ENCODE measurements at places on chromosomes 6 and 20.

- no peak for DNase-seq
Observed at GRCh38 chr20:47784599-47785310, 526 bp downstream of the SULF2 start.

DNA sequence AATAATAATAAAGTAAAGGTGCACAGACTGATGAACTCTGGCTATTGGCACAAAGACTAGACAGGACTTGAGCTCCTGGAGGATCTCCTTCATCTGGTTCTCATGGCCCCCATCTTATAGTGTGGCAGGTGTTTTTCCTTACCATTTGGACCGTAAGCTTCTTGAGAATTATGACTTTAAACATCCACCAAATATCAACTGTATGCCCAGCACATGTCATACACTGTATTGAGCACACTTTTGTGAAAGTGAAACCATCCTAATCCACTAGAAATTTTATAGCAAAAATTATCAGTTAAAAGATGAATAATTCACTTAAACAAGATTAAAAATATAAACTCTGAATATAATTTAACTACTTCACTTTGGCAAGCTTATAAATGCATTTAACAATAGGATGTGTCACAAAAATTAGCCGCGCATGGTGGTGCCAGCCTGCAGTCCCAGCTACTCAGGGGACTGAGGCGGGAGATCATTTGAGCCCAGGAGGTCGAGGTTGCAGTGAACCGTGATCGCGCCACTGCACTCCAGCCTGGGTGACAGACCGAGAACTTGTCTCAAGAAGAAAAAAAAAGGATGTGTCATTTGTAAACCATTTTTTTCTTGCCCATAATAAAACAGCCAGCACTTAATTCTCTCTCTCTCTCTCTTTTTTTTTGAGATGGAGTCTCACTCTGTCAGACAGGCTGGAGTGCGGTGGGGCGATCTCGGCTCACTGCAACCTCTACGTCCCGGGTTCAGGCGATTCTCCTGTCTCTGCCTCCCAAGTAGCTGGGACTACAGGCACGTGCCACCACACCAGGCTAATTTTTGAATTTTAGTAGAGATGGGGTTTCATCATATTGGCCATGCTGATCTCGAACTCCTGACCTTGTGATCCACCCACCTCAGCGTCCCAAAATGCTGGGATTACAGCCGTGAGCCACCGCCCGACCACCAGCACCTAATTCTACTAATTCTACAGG is 9.1 kb downstream of the HIVEP2 start:
- no peak for DNase-seq

DNA sequence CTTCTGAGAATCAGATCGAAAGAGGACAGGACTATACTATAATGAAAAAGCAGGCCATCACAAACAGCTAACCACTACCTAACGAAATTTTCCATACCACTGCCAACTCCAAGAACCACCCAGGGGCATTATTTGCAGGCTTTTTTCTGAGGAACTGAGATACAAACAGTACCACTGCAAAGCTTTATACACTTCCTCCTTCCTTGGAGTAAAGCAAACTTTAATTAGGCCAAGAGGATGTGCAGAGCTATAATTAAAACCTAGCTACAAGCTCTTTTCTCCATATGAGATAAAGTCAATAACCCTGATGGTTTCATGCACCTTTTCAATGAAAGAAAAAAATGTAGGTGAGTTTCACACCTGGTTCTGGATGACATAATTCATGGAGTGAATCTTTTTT is 68.5 kb downstream of the ELOVL5 start:
- no peak for DNase-seq

- DNase-seq = peak; percentile 77
Observed at GRCh38 chr6:4664117-4664626, 112.0 kb upstream of the CDYL start.

DNA sequence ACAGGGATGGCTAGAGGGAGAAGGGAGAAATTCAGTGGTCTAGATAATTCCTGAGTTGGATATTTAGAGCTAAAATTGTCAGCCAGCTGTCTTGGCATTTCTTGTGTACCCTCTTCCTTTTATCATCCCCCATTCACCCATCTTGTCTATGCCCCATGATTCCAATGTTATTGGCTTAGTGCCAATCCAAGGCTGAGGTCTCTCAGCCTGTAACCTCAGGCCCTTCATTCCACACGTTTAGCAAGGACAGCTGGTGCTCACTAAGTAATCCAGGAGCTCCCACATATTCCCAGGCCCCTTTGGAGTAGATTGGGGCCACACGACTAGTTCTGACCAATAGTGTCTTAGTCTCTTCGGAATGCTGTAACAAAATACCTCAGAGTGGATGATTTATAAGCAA is 112.4 kb upstream of the ATXN1 start:
- DNase-seq = no peak

DNA sequence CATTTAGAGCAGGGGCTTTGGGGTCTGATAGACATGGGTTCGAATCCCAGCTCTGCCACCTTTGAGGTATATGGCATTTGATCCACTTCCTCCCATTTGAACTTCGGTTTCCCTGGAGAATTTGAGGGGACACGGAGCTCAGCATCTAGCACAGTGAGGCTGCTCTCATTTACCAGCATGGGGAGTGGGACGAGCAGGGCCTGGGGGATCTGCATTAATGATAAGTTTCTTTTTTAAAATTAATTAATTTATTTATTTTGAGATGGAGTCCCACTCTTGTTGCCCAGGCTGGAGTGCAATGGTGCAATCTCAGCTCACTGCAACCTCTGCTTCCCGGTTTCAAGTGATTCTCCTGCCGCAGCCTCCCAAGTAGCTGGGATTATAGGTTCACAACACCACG is 52.6 kb downstream of the VSTM2L start:
- DNase-seq = no peak

DNA sequence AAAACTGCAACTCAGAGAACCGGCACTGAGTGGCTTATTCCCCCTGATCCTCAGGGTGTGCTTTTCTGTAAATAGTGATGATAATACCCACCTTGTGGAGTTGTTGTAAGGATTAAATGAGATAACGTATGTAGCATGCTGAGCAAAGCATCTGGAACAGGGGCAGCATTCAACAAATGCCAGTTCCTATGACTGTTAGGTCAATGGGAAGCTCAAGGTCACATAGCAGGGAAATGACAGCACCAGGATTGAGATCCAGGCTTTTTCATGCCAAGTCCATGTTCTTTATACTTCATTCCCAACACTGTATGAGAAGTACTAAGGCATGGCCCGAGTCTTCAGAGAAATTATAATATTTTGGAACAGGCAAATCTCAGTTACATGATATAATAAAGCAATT is 5.1 kb downstream of the RCAN2 start:
- no peak for DNase-seq

GRCh38 chr6:47302043-47302442 is 7.7 kb downstream of the TNFRSF21 start:
- DNase-seq = no peak

- DNase-seq = no peak
Observed at GRCh38 chr20:3648951-3649350, 14.2 kb downstream of the GFRA4 start.

DNA sequence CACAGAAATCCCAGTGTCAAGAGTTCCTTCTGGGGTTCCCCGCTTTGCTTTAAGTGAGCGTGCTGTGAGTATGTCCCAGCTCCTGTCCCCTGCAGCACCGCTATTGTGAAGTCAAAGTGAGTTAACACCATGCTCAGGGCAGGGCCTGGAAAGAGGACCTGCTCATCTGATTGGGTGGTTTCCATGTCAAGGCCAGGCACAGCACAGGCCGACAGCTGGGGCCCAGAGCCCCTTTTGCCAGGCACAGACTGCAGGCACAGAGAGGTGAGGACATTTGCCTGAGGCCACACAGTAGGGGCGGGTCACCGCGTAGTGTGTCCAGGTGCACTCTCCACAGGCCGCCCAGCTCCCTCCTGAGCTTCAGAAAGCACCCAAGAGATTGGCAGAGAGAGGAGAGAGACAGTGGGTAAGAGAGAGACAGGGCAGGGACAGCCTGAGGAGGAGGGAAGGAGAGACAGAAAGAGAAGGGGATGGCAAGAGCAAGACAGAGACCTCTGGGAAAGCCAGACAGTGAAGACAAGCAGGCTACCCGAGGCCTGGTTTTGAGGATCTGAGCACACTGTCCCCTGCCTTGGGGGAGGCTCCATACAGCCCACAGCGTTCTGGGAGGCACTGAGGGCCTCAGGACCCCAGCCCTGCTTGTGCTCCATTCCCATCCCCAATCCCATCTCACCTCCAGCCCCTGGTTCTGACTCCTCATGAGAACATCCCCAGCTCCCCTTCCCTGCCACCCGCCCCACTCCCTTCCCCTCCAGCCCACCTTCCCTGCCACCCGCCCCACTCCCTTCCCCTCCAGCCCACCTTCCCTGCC is 6.5 kb upstream of the BPIFB1 start:
- DNase-seq = no peak

DNA sequence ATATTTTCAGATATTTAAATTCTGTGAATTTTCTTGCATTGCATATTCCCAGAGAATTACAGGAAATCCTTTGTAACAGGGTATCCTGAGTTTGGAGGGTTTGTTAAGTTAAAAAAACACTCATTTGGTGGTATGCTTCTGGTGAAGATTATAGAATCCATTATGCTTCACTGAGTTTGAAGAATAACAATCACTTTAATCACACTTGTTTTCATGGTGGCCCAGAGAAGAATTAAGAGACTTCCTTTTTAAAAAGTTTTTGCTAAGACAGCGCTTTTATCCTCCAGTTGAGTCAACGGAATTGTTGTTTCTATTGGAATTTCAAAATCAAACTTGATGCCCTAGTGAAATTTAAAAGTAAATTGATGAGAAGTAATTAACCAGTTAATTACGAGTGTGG is 17.4 kb downstream of the PLEKHG1 start:
- DNase-seq = no peak

DNA sequence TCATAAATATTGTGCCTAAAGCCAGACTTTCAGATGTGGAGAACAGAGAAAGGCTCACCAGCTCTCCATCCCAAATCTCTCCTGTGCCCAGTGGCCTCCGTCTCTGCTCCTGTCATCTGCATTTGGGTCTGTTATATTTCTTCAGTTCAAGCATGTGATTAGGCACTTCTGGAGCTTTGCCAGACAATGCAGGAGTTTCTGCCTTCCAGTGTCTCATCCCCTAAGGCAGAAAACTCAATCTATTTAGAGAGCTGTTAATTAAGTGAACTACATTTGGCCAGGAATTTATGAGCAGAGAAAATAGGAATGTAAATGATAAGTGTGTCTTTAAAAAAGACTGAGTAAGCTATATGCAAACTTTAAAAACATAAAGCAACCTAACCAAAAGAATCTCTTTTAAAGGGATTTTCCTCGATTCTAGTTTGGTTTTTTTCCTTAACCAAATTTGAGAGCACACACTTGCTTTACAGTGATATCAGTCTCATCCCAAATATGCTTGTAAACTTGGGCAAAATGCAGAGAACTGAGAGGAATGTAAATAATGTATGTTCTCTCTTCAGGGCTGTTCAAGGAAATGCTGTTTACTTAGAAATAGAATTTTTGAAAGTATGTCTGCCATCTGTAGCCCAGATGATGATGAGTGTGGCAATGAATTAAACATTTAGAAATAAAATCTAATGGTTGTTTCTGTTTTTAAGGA is 113.9 kb downstream of the ELOVL4 start:
- no peak for DNase-seq

DNA sequence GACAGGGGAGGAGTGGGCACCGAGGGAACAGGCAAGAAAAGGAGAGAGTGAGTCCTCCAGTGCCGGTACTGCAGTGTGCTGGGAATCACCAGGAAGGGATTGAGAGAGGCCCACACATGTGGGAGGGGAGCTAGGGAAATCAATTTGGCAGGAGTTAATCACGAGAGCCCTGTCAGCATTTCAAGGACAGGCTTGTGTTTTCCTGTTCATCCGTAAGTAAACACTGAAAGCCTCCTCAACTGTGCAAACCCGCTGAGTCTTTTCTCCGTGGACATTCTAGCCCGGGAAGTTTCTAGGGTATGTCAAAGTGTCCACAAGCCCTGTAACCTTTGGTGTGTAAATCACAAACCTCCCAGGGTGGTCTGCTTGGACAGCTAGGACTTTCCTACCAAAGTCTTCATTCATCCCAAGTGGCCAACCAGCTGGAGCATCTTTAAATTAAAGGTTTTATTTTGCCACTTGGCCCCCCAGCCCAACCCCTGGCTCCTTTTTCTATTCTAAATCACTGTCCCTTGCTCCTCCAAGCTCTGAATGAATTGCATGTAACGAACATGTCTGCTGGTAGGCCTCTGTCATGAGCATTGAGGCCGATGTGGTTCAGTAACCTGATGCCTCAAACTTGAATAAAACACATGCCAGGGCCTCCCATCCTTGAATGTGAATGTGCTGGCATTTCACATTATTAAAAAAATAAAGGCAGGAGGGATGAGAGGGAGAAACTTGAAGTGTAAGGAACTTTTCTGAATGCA is 149.1 kb downstream of the ZNF217 start:
- no peak for DNase-seq

- no peak for DNase-seq
Observed at GRCh38 chr6:36755435-36756348, 58.1 kb downstream of the RAB44 start.

- DNase-seq = no peak
Observed at GRCh38 chr6:108755257-108756240, 92.7 kb upstream of the ARMC2 start.

DNA sequence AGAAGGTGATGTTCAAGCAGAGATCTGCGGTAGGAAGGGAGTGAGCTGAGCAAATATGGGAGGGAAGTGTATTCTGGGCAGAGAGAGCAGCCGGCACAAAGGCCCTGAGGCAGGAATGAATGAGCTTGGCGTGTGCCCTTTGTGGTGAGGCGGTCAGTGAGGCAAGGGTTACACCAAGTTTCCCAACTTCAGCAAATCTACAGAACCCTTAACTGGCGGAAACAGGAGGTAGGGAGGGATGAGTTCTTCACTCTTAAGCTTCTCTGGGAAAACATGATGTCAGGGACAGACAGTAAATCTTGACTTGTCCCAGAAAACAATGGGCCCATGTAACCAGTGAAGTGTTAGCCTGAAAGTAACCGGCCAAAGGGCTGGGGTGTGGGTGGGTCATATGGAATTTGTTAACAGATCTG is 97.1 kb upstream of the PTPN1 start:
- no peak for DNase-seq

GRCh38 chr20:48657426-48658197 is 170.2 kb downstream of the PREX1 start:
- no peak for DNase-seq

DNA sequence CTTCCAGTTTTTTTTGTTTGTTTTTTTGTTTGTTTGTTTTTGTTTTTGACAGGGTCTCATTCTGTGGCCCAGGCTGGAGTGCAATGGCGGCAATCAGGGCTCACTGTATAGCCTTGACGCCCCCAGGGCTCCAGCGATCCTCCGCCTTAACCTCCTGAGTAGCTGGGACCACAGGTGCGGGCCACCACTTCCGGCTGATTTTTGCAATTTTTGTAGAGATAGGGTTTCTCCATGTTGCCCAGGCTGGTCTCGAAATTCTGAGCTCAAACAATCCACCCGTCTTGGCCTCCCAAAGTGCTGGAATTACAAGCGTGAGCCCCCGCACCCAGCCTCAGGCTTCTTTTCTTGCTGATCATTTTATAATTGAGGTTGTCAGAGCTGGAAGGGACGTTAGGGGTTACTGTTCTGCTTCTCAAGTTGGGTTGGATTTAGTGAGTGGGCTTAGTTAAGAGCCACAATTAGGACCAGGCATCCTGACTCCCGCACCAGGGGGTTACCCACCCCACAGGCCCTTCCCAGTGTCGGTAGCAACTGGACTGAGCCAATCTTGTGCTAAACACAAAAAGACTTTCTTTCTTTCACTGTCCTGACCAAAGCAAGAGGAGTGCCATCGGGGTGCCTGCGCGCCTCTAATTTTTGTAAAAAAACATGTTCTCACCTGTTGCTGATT is 13.1 kb upstream of the ZSCAN9 start:
- no peak for DNase-seq

- no peak for DNase-seq
Observed at GRCh38 chr6:86738078-86738477, 199.2 kb upstream of the HTR1E start.

GRCh38 chr6:111583221-111583620 is 22.5 kb downstream of the TRAF3IP2 start:
- no peak for DNase-seq
